ENCODE measurements at places on chromosomes 11 and 22.

DNA sequence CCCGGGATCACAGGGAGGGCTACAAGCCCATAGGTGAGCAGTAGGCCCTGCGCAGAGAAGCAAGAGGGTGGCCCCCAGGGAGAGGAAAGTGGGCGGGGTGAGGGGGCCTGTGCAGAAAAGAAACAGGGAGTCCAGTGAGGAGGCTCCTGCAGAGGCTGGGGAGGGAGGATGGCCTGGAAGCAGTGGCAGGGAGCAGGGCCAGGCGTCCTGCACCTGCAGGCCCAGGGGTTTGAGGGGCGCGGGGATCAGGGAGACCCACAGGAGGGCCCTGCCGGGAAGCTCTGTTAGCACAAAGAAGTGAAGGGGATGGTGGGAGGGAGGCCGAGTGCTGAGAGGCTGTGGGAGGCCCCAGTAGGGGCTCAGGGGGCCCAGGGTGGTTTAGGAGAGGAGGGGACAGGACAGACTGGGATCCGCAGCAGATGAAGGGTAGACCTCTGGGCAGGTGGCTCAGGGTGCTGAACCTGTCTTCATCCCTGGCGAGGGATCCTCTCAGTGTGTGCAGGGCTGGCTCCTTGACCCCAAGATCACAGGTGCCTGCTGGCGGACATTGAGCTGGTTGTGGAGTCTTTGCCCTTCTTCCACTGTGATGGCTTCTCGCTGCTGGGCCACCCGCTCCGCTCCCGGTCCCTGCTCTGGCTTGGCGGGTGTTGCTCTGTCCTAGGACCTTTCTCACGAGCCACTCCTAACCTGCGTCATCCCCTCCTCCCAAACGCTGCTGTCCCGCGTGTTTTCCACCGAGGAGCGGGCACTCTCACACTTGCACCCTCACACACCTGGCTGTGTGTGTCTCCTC, 31.8 kb upstream of the CELSR1 start:
- DNase-seq, result no peak

GRCh38 chr11:61482513-61482912, 26.0 kb upstream of the LRRC10B start:
- DNase-seq, result peak; percentile 77

DNA sequence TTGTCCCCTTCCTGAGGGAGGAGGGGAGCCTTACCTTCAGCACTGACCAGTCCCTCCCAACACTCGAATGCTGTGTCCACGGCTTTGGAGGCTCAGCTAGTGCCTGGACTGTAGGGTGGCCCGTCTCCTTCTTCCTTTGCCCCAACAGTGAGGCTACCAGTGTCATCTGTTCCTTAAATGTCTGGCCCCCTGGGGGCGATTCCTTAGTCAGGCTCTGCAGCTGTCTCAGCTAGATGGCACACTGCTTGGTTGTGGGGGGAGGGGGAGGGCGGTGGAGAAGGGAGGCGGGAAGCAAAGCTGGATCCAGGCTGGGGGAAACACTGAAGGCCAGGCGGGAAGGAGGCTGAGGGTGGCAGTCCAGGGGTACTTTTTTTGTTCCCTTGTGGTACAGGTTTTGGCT, at the start of gene IGSF22:
Gene IGSF22, minus strand, starts transcription at position 149 of the 400 bp plus-strand sequence. CDS start 1,952 bp downstream, outside the sequence.
- no peak for DNase-seq

DNA sequence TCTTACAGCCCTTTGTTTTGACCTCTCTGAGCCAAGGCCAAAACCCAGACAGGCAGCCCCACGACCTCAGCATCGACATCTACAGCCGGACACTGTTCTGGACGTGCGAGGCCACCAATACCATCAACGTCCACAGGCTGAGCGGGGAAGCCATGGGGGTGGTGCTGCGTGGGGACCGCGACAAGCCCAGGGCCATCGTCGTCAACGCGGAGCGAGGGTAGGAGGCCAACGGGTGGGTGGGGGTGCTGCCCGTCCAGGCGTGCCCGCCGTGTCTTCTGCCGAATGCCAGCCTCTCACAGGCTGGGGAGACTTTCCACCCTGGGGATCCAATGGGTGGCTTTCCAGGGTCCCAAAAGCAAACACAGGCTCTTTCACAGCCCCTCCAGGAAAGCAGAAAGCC, 37.1 kb upstream of the PPP6R3 start:
- no peak for DNase-seq

DNA sequence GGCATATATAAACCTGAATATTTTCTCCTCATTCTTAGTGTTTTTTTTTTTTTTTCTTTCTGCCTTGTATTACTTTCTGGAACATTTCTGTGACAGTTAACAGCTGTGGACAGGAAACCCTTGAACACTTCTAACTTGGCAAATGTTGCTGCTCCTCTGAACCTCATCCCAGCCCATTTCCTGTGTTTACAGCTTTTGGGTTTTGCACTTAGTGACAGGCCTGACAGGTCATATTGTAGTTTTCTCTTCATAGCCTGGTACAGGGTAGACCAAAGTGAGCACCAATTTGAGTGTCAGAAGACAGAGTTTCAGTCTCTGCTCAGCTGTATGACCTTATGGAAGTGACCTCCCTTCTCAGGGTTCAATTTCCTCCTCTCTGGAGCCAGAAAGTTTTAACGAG, 91.6 kb downstream of the STIM1 start:
- DNase-seq, result no peak

GRCh38 chr11:61059260-61059752, 43.0 kb upstream of the CD5 start:
- no peak for DNase-seq
